ENCODE measurements at places on chromosomes 5 and 9.

- no peak for DNase-seq
These were observed 27.5 kb upstream of the HAND1 start for GRCh38 chr5:154505567-154505966.

DNA sequence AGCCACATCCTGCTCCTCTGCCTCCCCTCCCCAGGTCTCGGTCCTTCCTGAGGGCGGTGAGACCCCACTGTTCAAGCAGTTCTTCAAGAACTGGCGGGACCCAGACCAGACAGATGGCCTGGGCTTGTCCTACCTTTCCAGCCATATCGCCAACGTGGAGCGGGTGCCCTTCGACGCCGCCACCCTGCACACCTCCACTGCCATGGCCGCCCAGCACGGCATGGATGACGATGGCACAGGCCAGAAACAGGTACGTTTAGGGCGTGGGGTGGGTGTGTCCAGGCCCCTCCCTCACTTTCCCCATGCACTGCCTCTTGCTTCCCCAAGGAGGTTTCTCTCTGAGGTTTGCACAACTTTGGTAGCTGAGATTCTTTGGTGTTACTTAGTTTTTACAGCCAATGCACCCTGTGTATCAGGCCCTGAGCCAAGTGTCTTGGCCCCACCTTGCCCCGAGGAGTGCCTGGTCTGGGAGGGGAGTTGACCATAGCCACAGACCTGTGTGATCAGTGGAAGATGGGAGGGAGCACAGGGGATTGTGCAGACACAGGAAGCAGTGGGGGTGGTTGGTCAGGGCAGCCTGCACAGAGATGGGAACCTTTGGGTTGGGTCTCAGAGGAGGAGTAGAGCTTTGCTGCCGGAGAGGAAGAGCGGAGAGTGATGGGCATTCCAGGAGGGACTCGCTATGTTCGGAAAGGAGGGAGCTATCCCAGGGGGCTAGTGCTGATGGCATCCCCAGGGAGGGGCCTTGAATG, 50.8 kb downstream of the GSN start:
- no peak for DNase-seq

- DNase-seq: no peak
These were observed 36.2 kb upstream of the TTC1 start for GRCh38 chr5:159972538-159973362.

DNA sequence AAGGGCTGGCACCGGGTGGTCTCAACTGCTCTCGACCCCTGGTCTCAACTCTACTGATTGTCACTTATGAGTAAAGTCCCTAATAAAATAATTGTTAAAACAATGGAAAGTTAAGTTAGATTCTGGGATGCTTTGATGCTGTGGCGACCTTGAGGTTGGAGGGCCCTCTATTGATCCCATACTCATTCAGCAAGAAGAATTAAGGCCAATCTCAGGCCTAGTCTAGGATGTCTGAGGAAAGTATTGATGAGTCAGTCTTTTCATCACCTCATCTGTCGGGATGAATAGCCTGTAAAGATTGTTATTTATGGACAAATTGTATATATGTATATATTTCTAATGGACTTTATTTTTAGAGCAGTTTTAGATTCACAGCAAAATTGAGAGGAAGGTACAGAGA, 50.8 kb downstream of the WDR36 start:
- no peak for DNase-seq

Measured in stimulated activated CD8-positive, alpha-beta memory T cell treated with anti-CD3 and anti-CD28 coated beads, Interleukin-15, amount 100 ng/mL, for 4 hours (primary cell).